Activated CD4-positive, alpha-beta memory T cell treated with anti-CD3 and anti-CD28 coated beads for 36 hours (primary cell): ENCODE measurements at places on chromosomes 3 and 15. TPM values are rescaled to one million over a fixed set of nuclear protein-coding genes. Genes with fewer than 3 reads are reported as not detected.

GRCh38 chr3:63351159-63352007, 73.3 kb downstream of the SYNPR start:
- H3K27ac ChIP-seq: no peak overlapping the region
- no peak overlapping the region for H3K4me3 ChIP-seq
- no peak for DNase-seq
- H3K27me3 ChIP-seq: peaks cover 22% of the 10 kb centered on the region

DNA sequence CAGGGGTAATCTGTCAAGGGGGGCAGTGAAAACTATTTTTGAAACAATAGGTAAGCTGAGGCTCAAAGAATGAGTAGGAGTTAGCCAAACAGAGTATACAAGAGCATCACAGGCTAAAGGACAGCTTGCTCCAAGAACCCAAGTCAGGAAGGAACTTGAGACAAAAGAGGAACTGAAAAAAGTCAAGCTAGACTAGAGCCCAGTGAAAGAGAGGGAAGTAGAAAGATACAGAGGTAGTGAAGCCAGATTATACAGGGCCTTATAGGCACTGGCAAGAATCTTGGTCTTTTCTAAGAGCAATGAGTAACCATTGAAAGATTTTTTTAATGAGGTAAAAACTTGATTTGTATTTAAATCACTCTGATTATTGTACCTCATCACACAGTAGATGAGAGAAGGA, 69.9 kb downstream of the FILIP1L start:
- H3K4me3 ChIP-seq: no peak overlapping the region
- H3K36me3 ChIP-seq: peaks cover 3% of the 10 kb centered on the region
- H3K27ac ChIP-seq: no peak overlapping the region
- peaks cover 10% of the 10 kb centered on the region for H3K4me1 ChIP-seq
- DNase-seq: no peak
- no peaks in the 10 kb centered on the region for H3K27me3 ChIP-seq

The ITIH4 gene
- total RNA-seq: 6.3 TPM

GRCh38 chr3:102400142-102400541, 34.7 kb upstream of the ZPLD1 start:
- H3K27me3 ChIP-seq: peaks cover 1% of the 10 kb centered on the region
- H3K27ac ChIP-seq: no peak overlapping the region
- no peaks in the 10 kb centered on the region for H3K36me3 ChIP-seq

The LIPC gene
- total RNA-seq: not detected

- peaks cover 63% of the 10 kb centered on the region for H3K4me1 ChIP-seq
- H3K27me3 ChIP-seq: no peaks in the 10 kb centered on the region
- H3K4me3 ChIP-seq: peak overlapping the region; percentile 63
- DNase-seq: no peak
- peak overlapping the region; percentile 83 for H3K27ac ChIP-seq
- H3K36me3 ChIP-seq: no peaks in the 10 kb centered on the region
These were observed 77.6 kb upstream of the CHD2 start for GRCh38 chr15:92822216-92823144.

The FOXB1 gene
- 1.5 TPM for total RNA-seq

GRCh38 chr15:66862940-66863335, 160.9 kb downstream of the SMAD6 start:
- H3K36me3 ChIP-seq: no peaks in the 10 kb centered on the region
- H3K27me3 ChIP-seq: peaks cover 21% of the 10 kb centered on the region
